Stimulated activated CD4-positive, alpha-beta T cell treated with anti-CD3 and anti-CD28 coated beads, TNF-alpha, amount 100 ng/mL, for 48 hours (primary cell): ENCODE measurements at places on chromosomes 7 and 10.

- DNase-seq = no peak
Measured at GRCh38 chr7:369476-370258, 79.7 kb downstream of the FOXL3 start.

- no peak for DNase-seq
Measured at GRCh38 chr10:114655671-114656070, 2.4 kb downstream of the ABLIM1 start.

- no peak for DNase-seq
Measured at GRCh38 chr10:24136070-24136469, 72.9 kb upstream of the KIAA1217 start.

DNA sequence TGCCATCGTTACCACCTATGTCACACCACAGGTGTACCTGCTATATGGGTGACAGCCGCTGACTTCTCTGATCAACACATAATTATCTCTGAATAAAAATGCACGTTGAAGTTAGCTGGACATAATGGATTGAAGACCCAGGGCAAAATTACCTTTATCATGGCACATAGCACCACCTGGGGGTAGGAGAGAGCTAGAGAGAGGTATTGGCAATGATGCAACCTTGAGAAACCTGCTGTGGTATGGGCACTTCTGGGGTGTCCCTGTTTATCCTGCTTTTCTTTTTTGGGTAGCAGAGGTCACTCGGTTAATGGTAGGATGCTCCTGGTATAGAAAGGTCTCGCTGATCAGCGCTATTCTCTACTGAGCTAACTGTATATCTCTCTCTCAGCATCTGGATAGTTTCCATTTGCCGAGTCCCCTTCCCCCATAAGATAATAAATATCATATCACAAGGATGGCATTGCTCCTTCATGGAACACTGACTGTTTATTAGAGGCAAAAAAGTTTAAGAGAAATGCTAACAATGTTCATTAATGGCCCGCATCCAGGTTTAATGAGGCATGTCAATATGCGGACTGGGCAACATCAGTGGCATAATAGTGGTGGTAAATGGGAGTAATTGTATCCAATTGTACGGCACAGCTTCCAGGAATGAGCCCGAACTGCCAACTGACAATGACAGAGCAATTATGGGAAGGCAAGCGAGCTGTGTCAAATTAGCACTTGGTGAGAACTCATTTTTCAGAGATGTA lies 323.1 kb downstream of the TFEC start:
- DNase-seq = no peak

GRCh38 chr7:69640925-69641594 lies 42.8 kb downstream of the AUTS2 start:
- no peak for DNase-seq

GRCh38 chr10:11104772-11105675 lies 87.4 kb downstream of the CELF2 start:
- DNase-seq = no peak

- no peak for DNase-seq
Measured at GRCh38 chr10:129495698-129496097, 28.7 kb downstream of the MGMT start.

DNA sequence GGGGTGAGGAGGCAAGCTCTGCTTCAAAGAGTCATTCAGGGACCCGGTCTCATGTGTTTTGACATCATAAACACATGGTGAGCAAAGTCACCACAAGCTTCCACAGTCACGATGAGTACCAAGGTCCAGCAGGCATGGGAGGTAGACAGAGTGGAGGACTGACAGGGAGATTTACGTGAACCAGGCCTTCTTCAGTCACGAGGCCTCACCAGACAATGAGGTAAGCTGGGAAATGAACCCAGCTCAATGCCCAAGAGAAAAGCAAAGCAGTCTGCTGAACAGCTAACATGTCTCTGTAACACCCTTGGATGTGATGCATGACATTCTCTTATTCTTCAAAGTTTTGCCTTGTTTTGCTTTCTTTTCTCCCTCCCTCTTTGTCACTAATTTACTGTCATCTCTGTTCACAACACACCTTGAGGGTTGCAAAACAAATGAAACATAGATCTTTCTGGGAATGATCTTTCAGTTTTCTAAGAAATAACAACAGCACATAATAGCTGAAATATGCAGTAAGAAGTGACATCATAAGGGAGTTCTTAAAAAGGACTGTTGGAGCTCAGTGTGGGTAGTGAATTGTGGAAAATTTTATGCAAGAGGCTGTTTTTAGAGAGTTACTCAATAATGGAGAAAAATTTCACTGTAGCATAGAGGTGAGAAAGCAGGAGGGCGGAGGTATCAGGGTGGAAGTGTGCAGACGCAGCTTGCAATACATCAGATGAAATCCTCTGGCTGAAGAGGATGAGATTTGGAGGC lies 9.0 kb downstream of the PPP1R17 start:
- DNase-seq = no peak

GRCh38 chr10:130968511-130968910 lies 343.0 kb downstream of the TCERG1L start:
- no peak for DNase-seq

DNA sequence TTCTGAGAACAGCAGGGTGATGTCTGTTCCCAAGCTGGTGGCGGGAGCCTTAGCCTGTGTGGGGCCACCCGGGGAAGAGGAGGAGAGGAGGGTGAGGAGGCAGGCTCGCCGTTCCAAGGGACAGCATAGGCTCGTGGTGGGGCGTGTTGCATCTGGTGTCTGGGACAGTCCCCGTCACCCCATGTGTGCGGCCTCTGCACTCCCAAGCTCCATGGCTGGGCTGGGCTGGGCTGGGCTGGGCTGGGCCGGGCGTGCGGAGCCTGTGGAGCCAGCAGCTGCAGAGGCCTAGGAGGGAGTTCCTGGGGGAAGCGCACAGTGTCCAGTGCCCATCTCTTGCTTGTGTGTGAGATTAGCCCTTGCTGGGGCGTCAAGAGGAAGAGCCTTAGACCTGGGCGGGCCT lies 20.9 kb upstream of the TTYH3 start:
- DNase-seq = no peak

GRCh38 chr10:127888521-127889312 lies 4.0 kb downstream of the CLRN3 start:
- DNase-seq = no peak

- no peak for DNase-seq
Measured at GRCh38 chr7:94666879-94667587, 11.1 kb upstream of the SGCE start.

DNA sequence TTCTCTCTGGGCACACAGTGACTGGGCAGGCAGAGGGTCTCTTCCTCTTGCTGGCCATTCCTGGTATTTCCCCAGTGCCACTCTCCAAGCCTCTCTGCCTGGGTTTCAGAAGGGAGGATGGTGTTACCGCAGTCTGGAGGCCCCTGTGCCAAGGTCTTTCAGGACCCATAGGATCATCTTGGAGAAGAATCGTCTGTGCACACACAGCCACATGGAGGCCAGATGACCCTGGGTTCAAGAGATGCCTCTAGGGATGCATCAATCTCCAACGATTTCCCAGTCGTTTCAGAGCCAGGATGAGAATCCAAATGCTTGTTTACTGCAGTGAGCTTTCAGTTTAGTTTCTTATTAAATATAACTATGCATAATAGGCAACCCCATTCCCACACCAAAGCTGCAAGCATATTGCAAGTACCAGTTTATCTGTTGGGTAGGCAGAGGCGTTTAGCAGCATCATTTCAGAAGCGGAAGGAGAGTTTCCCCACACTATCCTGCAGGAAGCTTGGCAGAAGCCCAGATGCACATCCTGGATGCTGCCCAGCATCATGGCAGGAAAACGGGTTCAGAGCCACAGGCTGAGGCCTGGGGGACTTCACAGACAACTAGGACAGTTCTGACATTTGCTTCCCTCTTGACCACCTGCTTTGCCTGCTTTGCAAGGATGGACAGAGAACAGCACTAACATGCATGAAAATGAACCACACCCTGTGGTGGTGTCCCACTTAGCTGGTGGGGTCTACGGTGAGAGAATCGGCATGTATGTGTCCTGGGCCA lies 134.7 kb upstream of the FAM20C start:
- no peak for DNase-seq

- peak; percentile 6 for DNase-seq
Measured at GRCh38 chr7:77199013-77199966, at the start of gene FGL2. FGL2 (minus strand) TSS chr7:77199819; CDS start chr7:77199793, 26 bp downstream.

DNA sequence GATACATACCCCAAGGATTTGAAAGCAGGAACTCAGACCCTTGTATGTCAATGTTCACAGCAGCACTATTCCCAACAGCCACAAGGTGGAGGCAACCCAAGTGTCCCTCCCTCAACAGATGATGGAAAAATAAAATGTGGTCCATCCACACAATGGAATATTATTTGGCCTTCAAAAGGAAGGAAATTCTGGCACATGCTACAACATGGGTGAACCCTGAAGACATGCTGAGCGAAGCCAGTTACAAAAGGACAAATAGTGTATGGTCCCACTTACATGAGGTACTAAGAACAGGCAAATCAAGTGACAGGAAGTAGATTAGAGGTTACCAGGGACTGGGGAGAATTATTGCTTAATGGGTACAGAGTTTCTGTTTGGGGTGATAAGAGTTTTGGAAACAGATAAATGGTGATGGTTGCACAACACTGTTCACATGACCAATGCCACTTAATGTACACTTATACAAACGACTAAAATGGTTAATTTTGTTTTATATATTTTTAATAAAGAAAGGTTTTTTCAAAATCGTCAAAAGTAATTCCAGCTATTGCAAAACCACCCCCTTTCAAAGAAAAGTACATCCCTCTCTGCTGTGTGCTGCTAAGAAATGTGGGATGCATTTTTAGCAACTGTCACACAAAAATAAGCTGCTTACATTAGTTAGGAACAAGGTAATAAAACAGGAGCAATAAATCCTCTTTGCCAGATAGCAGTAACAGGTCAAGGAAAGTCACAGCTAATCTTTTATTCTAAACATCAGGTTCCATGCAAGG lies 85.7 kb downstream of the GRB10 start:
- no peak for DNase-seq

GRCh38 chr10:125017547-125018298 lies 75.8 kb downstream of the ZRANB1 start:
- no peak for DNase-seq

GRCh38 chr10:58382489-58382995 lies 2.7 kb upstream of the TFAM start:
- DNase-seq = no peak

DNA sequence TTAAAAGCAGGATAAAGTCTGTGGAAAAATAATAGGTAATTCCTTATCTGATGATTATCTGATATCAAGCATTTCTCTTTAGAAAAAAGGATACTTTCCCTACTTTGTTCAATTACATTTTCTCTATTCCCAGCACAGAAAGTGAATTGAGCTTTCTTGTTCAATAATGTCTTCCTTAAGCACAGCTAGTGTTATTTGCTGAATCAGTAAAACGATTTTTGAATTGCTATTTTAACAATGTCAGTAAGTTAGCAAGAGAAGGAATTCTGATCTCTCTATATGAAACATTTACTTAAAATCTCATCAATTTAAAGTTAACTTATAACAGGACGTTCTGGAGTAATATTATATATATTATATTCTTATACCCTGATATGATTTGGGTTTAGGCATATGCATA lies 337.2 kb upstream of the ANKRD30A start:
- no peak for DNase-seq

DNA sequence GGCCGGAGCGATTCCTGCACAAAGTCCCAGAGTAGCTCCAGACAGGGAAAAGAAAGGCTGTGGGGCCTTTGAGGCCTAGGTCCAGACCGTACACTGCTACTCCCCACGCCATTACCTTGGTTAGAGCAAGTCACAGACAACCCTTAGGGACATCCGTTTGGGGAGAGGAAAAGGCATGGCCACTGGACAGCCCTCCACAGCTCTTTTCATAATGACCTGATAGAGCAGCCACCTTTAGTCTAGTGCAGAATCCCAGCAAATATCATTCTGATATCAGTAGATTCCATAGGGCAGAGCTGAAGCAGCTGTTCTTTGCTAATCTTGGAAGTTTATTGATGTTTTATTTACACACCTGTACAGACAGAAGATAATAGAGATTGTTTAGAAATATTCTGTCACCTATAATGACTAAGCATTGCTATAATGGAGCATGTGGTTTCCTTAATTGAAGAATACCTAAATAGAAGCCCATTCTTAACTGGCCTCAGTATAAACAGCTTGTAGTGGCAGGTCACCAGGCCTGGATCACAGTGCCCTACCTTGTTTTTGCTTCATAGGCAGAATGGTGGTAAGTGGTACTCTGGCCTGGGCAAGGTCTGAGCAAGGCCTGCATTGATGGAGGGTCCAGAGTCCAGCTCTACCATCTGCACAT lies 27.9 kb downstream of the OGDH start:
- DNase-seq = no peak

GRCh38 chr10:89337484-89337883 lies 9.7 kb downstream of the IFIT3 start:
- peak; percentile 18 for DNase-seq

DNA sequence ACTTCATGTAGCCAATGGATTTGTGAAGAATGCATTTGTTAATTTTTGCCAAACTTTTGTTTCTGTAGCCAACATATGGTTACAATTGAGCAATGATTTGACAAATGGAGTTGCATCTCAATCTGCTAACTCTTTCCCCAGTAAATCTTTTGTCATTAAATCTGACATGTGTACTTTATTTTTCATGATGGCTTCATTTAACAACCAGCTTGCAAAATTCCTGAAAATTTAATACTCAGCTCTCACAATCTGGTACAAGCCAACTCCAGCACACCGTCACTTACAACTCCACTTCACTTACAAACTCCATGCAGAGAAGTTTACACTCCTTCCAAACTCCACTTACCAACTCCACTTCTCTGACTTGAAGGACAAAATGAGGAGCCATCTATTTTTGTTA lies 26.5 kb upstream of the HIBADH start:
- DNase-seq = no peak

- no peak for DNase-seq
Measured at GRCh38 chr7:156793334-156793733, 99.6 kb downstream of the LMBR1 start.

DNA sequence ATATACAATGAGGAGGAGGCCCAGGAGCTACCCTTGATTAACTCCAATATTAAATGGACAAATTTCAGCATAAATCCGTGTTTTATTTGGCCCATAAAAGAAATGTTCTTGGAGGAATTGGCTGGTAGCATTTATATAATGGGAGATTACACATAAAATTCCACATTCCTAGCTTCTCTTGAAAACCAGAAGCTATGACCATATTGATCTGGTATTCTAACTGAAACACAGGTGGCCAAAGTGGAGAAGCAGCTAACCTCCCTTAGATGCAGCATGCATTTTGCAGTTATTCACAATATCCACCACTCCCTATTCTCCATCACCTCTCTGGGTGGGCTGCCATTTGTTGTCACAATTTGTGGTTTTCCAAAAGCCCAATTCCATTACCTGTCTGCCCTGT lies 148.8 kb upstream of the CACNA2D1 start:
- no peak for DNase-seq

DNA sequence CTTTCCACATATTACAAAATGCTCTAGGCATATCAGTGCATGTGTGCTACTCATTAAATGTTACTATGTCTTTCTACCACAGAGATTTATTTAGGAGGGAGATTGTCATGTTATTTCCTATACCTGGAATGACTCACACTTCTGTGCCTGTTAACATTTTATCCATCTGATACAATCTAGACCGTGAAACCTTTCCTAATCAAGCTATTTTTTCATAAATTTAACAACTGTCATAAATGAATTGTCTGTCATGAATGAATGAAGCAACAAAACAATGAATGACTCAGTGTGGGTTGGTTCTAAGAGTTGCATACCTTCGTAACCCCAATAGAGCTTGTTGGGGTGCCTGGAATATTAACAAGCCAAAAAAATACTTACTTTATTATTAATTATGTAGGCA lies 554.3 kb downstream of the GRM8 start:
- no peak for DNase-seq

- no peak for DNase-seq
Measured at GRCh38 chr7:29805886-29806207, 461 bp upstream of the WIPF3 start.

GRCh38 chr10:32268788-32269187 lies 78.2 kb downstream of the EPC1 start:
- no peak for DNase-seq

- no peak for DNase-seq
Measured at GRCh38 chr10:11329062-11329673, 282.3 kb downstream of the USP6NL start.
